Stimulated activated CD8-positive, alpha-beta memory T cell treated with anti-CD3 and anti-CD28 coated beads, Interleukin-15, amount 100 ng/mL, for 48 hours (primary cell): ENCODE measurements at places on chromosomes 5 and 9.

GRCh38 chr9:76352026-76352620 is 42.1 kb downstream of the RFK start:
- no peak for DNase-seq

DNA sequence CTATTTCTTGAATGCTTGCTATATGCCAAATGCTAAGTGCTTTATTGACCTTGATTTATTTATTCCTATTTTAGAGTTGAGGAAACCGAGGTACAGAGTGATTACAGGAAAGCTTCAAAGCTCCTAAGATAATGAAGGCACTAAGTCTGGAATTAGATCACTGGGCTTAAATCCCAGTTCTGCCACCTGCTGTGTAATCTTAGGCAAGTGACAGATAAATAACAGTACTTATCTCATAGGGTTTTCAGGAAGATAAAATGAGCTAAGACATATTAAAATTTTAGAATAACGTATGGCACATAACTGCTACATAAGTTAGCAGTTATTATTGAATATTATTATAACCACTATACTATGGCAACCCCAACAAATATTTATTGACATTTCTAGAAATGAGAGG is 843.8 kb downstream of the DTWD2 start:
- DNase-seq: no peak

GRCh38 chr9:84669013-84669287 is 579 bp upstream of the NTRK2 start:
- no peak for DNase-seq

DNA sequence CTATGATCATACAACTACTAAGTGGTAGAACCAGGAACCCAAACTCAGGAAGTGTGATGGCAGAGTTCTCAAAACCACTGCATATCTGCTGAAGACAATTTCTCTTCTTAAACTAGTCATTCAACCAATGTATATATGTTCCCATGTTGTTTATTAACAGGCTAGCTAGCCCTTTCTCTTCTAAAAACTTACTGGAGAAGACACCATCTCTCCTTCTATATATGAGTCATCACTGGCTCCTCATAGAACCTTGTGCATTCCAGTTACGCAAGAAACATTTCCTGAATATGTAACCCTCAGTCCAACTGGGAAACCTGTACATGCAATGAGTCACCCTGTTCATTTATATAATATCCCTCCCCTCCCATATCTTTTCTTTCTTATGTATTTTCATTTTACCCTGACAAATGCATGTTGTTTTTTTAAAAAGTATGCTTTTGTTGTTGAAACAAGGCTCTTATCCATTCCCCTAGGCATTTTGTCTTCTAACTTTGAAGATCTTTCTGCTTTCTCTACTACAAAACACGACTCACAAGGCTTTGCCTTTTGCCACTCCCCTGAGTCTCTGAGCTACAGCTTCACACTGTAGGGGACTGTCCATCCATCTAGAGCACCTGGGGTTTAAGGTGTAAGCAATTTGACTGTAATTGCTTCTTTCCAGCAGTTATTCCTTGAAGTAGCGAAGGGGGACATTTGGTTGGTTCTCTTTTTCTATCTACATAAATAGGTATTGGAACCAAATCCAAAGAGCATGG is 119.5 kb downstream of the ANXA1 start:
- DNase-seq: no peak

DNA sequence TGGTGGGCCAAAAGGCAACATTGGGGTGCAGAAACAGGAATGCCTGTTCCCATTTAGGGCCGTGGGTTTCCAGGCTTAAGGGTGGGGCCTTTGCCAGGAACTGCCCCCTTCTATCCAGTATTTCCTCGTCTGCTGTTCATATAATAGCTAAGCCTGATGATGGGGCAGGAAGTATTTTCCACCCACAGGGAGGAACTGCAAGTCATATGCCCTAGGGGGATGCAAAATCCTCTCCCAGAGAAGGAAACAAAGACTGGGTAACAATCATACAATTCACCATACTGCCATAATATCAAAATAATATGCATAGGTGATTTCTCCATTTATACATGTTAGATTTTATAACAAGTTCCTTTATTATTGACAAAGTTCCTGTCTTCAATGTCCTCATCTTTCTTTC is 20.5 kb upstream of the RPS23 start:
- DNase-seq: no peak

- DNase-seq: no peak
Observed at GRCh38 chr9:37026931-37027581, 7.0 kb downstream of the PAX5 start.

GRCh38 chr9:97903177-97903576 is 19.1 kb downstream of the TRMO start:
- DNase-seq: no peak

- DNase-seq: no peak
Observed at GRCh38 chr5:10169359-10169758, 80.3 kb downstream of the ATPSCKMT start.

- peak; percentile 48 for DNase-seq
Observed at GRCh38 chr9:136544964-136545691, 720 bp downstream of the NOTCH1 start.

DNA sequence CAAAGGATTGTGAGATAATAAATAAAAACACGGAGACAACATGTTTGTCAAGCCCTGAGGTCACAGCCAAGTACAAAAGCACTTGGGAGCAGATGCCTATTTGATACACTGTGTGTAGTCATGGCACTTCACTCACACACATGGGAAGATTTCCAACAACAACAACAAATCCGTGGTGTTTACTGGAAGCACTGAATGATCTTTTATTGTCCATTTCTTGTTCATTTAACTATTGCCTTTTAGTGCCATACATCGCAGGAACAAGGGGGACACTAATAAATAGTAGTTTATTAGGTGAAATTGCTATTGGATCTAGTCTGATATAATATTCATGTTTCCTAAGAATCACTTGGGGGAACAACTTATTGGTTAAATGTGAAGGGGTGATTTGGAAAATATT is 20.4 kb upstream of the GDNF start:
- no peak for DNase-seq

DNA sequence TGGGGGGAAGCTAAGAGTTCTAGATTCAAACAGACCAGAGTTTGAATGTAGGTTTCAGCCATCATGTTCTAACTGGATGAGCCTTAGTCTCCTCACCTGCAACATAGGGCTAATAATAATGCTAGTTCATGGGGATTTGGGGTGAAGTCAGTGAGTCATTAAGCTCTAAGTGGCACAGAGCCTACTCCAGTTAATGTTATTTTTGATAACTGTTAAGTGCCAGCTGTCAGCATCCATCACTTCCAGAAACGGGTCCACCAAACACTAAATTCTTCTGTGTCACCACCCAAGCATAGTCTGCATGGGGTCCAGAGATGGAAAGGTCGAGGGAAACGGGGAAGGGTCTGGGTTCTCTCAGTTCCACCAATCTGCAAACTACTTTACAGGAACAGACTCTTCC is 1.8 kb upstream of the TSC1 start:
- no peak for DNase-seq

- no peak for DNase-seq
Observed at GRCh38 chr9:35840881-35841644, 12.0 kb downstream of the TMEM8B start.

GRCh38 chr5:159098603-159099436 is 896 bp downstream of the EBF1 start:
- peak; percentile 40 for DNase-seq

GRCh38 chr5:122315521-122315920 is 3.5 kb downstream of the SNCAIP start:
- DNase-seq: no peak

- DNase-seq: no peak
Observed at GRCh38 chr5:2511126-2511525, 240.4 kb downstream of the IRX2 start.

- DNase-seq: no peak
Observed at GRCh38 chr5:3526551-3527185, 69.0 kb upstream of the IRX1 start.

GRCh38 chr5:61768692-61769281 is 436.7 kb downstream of the ZSWIM6 start:
- peak; percentile 3 for DNase-seq

DNA sequence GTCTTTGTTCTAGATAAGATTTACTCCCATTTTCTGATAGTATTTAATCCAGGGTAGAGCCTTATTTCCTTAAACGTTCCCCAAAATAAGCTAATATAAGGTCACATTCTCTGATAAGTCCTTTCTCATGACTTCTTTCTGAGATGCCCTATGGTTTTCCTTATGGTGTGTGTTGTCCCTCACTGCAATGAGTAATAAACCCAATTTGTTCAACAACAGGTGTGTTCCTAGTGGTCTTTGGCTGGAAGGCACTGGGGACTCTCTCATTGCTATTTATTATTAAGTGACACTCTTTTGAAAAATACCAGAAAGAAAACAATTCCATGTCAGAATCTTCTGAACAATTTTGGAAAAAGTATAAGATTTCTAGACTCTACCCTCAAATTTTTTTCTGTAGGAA is 256.5 kb upstream of the PPP1R2B start:
- DNase-seq: no peak

GRCh38 chr5:134227776-134228175 is 1.9 kb upstream of the PPP2CA start:
- no peak for DNase-seq

DNA sequence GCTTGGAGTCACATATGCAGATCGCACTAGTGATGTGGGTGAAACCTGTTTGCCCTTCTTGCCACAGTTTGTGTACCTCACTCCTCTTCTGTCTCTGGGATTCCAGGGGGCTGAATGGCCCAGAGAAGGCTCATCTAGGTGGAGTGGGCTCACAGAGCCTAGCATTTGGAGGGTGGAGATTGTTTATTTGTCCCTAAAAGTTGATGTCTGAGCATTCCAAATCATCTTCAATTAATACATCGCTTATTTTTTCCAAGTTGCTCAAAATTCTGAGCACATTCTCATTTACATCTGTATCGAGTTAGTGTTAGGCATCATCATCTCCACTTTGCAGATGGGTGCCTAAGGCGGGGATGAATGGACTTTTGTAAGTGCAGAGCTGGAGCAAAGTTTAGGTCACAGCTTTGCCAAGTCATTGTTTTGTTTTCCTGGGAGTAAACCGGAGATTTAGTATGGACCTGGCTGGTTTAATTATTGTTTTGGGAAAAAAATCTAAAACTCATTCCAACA is 2.0 kb downstream of the ABL1 start:
- no peak for DNase-seq

DNA sequence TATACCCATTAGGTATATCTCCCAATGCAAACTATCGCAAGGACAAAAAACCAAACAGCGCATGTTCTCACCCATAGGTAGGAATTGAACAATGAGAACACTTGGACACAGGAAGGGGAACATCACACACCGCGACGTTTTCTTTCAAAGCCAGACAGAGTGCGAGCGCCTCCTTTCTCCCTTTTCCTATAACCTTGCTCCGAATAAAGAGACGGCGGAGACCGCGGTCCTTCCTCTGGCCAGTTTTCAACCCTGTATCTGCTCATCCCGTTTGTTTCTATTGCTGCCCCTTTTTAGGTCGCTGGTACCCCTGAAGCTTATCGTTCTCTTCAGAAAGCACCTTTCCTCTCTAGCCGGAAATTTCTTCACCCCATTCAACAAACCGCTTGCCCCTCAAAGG is 1.3 kb downstream of the LVRN start:
- DNase-seq: no peak

DNA sequence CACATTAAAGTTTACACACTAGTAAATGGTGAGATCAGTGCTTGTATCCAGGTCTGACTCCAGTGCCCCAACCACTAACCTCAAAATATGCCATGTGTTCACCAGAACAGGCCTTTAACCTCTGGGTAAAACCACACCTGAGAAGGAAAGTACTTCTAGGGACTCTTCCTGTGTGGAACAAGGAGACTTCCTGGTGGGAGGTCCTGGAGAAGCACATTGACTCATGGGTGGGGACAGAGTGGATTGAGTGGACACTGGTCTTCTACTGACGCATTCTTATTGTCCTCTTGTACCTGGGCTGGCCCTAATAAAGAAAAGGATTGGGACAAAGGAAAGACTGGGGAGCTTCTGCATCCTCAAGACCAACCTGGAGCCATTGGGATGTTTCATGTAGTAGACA is 43.4 kb downstream of the ANGPTL2 start:
- DNase-seq: no peak

DNA sequence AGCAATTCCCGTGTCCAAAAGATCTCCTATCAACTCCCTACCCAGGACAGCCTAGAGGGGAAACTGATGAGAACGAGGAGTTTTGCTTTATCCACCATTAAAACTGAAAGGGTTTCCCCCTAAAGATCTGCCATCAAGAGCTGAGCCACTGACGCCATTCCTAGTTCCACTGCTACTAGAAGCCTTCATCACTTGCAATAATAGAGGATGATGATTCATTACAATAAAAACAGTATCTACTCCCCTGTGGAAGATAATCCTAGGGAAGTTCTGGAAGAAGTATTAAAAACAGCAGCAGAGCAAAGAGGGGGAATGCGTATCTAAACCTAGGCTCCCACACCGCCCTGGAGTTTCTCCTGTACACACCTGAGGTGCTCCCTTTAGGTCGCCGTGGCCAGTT is 394.5 kb downstream of the BNC2 start:
- no peak for DNase-seq

DNA sequence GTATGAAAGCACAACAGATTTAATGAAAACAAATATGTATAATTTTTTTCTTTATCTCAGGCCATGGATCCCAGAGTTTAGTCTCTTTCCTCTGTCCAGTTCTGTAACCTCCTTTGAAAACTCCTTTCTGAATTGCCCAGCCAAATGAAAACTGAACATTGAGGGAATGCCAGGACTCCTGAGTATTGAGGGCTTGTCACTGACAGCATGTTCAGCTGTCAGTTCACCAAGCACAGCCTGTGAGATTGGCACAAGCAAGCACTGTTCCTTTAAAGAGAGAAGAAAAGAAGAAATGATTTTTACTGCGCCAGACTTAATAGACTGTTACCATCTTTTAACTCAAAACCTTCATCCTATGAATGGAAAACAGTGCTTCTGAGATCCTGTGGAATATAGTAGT is 27.3 kb downstream of the TTC1 start:
- DNase-seq: no peak

DNA sequence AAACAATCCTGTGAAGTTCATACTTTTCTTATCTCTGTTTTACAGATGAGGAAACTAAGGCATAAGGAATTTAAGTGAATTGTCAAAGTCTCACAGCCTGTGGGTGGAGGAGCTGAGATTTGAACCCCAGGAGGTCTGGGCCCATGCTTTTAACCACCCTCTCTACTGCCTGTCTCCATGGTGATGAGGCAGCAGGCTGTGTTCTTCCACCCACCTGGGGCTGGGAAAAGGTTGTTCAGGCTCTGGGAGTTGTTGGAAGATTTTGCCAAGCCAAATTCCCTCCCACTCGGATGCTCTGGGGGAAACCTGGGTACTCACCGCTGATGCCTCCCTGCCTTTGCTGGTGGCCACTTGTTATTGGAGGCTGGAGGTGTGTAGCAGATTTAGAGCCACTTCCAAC is 18.3 kb upstream of the SYNPO start:
- no peak for DNase-seq

DNA sequence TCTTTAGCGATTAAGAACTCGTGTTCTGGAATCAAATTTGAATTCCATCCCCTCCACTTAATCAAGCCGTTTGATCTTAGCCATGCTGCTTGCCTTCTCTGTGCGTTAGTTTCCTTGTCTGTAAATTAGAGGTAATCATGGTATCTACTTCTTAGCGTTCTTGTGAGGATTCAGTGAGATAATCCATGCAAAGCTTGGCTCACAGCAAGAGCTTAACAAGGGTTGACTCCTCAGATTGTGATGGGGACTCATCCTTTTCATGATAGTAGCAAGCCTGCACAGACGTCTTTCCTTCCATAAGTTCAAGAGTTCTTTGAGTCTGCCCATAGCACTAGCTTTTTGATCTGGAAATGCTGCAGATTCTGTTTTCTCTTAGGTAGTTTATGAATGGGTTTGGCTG is 72.8 kb downstream of the TRIO start:
- DNase-seq: no peak

GRCh38 chr5:127517110-127517479 is 345 bp upstream of the PRRC1 start:
- DNase-seq: no peak

- no peak for DNase-seq
Observed at GRCh38 chr9:95004411-95005277, 278.1 kb downstream of the AOPEP start.
